ENCODE measurements at places on chromosomes 7 and 10. TPM values are rescaled to one million over a fixed set of nuclear protein-coding genes. Genes with fewer than 3 reads are reported as not detected.

DNA sequence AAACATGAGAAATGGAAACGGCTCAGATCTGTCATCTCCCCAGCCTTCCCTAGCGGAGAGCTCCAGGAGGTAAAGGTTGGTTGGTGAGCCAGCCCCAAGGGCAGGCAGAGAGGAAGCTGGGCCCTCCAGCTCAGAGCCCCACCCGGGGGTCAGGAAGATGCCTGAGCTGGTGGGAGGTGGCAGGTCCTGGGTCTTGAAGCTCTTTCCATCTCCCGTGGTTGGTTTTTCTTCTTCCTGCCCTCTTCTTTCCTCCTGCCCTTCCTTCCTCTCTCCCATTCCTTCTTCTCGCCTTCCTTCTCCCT is 384.2 kb upstream of the FOXK1 start:
- no peak overlapping the region for H3K4me3 ChIP-seq
- H3K36me3 ChIP-seq = no peaks in the 10 kb centered on the region
- H3K27ac ChIP-seq = no peak overlapping the region

DNA sequence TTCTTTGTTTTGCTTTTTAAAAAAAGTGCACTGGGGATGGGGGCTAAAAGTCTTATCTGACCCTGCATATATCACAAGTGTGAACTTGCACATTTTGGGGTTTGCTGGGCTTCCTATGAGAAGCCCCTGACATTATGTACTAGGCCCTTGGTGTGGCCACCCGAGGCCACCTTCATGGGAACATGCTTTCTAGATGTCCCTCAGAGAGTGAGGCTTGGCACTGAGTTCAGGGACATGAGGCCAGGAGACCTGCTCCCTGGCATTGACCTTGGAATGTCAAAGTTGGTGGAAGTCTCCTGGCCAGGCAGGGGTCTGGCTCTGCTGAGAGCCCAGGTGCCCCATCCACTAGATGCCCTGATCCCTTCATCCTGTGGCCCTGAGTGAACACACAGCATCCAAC is 536.2 kb downstream of the TCERG1L start:
- H3K4me3 ChIP-seq = no peak overlapping the region
- H3K4me1 ChIP-seq = no peaks in the 10 kb centered on the region
- peaks cover 3% of the 10 kb centered on the region for H3K27me3 ChIP-seq
- no peak overlapping the region for H3K27ac ChIP-seq
- H3K36me3 ChIP-seq = no peaks in the 10 kb centered on the region

DNA sequence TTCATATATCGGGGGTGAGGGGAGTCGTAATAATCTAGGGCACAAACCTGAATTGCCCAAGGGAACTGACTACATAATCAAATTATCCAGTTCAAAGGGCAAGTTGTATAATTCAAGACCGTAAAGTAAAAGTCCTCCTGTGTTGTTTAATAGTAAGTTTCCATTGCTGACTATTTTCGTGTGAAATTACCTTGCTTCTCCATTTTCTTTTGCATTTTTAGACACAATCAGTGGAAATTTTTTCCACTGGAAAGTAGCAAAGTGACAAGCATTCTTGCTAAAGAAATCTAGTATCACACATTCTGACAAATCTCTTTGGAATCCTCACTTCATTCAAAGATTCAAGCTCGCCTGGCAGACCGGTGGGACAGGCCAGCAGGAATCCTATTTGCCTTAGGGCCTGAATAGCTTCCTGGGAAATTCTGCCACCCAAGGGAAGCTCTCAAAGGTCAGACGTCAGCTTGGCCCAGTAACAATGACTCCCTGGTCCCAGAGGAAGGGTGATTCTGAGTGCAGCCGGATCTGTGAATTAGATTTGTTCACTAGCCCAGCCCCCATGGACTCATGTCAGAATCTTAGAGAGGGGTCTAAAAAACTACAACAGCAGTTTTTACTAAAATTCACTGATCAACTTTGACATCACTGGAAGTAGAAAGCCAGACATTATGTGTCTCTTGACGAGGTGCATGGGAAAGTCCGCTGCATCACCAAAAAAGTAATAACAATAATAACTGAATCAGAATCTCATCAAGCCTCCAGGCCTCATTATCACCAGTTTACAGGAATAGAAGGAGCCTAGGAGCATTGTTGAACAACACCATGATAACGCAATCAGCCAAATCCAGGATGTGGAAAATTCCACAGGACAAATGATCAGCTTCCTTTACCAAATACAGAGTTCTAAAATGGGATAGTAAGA is 161.0 kb downstream of the SKIDA1 start:
- H3K4me3 ChIP-seq = no peak overlapping the region
- DNase-seq = no peak
- H3K4me1 ChIP-seq = peaks cover 32% of the 10 kb centered on the region
- no peaks in the 10 kb centered on the region for H3K36me3 ChIP-seq

GRCh38 chr7:115124409-115124939 is 202.6 kb downstream of the MDFIC start:
- no peak overlapping the region for H3K4me3 ChIP-seq
- no peak overlapping the region for H3K27ac ChIP-seq
- no peaks in the 10 kb centered on the region for H3K4me1 ChIP-seq
- no peaks in the 10 kb centered on the region for H3K27me3 ChIP-seq
- H3K36me3 ChIP-seq = no peaks in the 10 kb centered on the region
- DNase-seq = no peak

GRCh38 chr10:110843031-110843430 is 28.7 kb upstream of the PDCD4 start:
- no peaks in the 10 kb centered on the region for H3K27me3 ChIP-seq
- DNase-seq = no peak
- H3K36me3 ChIP-seq = no peaks in the 10 kb centered on the region
- H3K27ac ChIP-seq = peak overlapping the region; percentile 71
- peaks cover 35% of the 10 kb centered on the region for H3K4me1 ChIP-seq

- no peaks in the 10 kb centered on the region for H3K27me3 ChIP-seq
- no peaks in the 10 kb centered on the region for H3K36me3 ChIP-seq
- H3K27ac ChIP-seq = no peak overlapping the region
- H3K4me1 ChIP-seq = no peaks in the 10 kb centered on the region
- DNase-seq = no peak
Observed at GRCh38 chr10:89785095-89785494, 83.7 kb downstream of the KIF20B start.

GRCh38 chr7:28473571-28474281 is 61.4 kb downstream of the CREB5 start:
- no peaks in the 10 kb centered on the region for H3K4me1 ChIP-seq
- H3K4me3 ChIP-seq = no peak overlapping the region
- no peaks in the 10 kb centered on the region for H3K27me3 ChIP-seq
- H3K27ac ChIP-seq = peak overlapping the region; percentile 74

DNA sequence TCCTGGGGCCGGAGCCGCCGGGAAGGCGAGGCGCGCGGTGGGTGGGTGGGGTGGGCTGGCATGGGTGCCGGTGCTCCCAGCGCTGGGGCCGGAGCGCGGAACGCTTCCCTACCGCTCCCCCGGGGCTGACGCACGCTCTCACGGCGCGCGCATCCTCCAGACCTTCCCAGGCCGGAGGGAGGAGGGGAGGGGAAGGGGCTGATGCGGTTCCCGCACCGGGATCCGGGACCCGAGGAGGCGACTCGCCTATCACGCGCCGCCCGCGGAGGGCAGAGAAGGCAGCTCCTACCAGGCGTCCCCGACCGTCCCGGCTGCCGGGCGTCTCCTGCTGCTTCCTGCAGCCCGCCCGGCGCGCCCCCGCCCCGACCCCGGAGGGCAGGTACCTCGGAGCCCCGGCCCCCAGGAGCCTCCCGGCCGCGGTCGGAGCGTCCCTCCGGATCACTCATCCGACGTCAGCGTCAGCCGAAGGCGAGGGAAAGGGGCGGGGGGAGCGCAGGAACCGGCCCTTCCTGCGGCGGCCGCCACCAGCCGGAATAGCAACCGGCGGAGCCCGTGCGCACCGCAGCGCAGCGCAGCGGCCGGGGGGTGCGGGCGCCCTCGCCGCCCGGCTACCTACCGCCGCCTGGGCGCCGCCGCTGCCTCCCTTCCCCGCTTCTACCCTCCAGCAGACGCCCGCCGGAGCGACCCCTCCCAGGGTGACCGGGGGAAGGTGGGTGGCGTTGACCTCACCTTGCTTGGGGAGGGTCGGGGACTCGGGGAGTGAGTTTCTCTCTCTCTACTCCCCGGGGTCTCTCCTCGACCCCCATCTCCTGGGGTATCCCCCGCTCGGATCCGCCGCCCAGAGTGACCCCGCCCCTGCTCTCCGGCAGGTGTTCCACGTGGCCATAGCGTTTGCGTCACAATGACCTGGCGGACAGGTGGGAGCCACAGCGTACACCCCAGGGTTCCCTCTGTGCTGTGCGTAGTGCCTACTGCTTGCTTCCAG is at the start of gene ICA1:
TSS of gene ICA1 (minus strand) at position 457 of the 985 bp plus-strand sequence. CDS start 26,241 bp downstream, outside the sequence.
- H3K4me1 ChIP-seq = peaks cover 7% of the 10 kb centered on the region
- DNase-seq = no peak
- H3K27me3 ChIP-seq = no peaks in the 10 kb centered on the region
- peak within 1 kb of the TSS; percentile 70 for H3K4me3 ChIP-seq

DNA sequence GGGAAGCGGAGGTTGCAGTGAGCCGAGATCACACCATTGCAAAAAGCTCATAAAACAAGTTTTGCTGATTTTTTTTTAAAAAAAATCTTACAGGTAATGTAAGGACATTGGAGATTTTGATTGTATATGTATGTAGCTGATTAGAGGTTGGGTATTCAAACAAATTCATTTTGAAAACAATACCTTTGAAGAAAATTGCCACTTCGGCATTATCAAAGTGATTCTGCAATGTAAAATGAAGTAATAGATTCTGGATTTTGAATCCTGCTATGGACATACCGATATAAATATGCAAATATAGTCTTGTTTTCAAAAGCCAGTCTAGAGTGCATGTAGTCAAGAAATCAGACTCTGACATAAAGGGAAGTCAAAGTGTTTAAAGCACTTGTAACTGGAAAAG is 12.4 kb upstream of the IGF2BP3 start:
- H3K4me1 ChIP-seq = no peaks in the 10 kb centered on the region
- H3K36me3 ChIP-seq = no peaks in the 10 kb centered on the region
- DNase-seq = no peak
- no peak overlapping the region for H3K27ac ChIP-seq
- H3K4me3 ChIP-seq = no peak overlapping the region
- H3K27me3 ChIP-seq = peaks cover 35% of the 10 kb centered on the region

GRCh38 chr7:50939021-50939420 is 156.3 kb upstream of the GRB10 start:
- H3K36me3 ChIP-seq = no peaks in the 10 kb centered on the region
- no peaks in the 10 kb centered on the region for H3K27me3 ChIP-seq
- H3K27ac ChIP-seq = no peak overlapping the region
- no peaks in the 10 kb centered on the region for H3K4me1 ChIP-seq
- no peak for DNase-seq
- no peak overlapping the region for H3K4me3 ChIP-seq

- no peaks in the 10 kb centered on the region for H3K27me3 ChIP-seq
- H3K27ac ChIP-seq = no peak overlapping the region
- no peaks in the 10 kb centered on the region for H3K36me3 ChIP-seq
- no peaks in the 10 kb centered on the region for H3K4me1 ChIP-seq
- DNase-seq = no peak
Observed at GRCh38 chr7:42763137-42763551, 148.7 kb downstream of the C7orf25 start.

DNA sequence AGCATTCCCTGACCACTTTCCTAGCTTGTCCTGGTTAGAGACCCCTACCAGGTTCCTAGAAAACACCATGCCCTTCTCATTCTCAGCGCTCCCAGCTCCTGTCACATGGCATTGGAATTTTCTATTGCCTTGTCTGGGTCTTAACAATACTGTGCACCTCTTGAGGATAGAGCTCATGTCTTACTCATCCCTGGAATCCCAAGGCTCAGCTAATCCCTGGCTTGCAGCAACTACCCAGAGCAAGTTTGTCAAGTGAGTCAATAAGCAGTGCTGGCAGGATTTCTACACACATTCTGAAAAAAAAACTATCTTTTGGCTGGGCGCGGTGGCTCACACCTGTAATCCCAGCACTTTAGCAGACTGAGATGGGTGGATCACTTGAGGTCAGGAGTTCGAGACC is 11.7 kb upstream of the PRDX3 start:
- DNase-seq = no peak
- no peak overlapping the region for H3K27ac ChIP-seq
- H3K27me3 ChIP-seq = no peaks in the 10 kb centered on the region
- H3K36me3 ChIP-seq = no peaks in the 10 kb centered on the region
- H3K4me3 ChIP-seq = no peak overlapping the region
- H3K4me1 ChIP-seq = no peaks in the 10 kb centered on the region

- H3K36me3 ChIP-seq = no peaks in the 10 kb centered on the region
- DNase-seq = no peak
- H3K4me1 ChIP-seq = no peaks in the 10 kb centered on the region
- peak overlapping the region; percentile 37 for H3K27ac ChIP-seq
Observed at GRCh38 chr7:65251851-65252620, 121.6 kb upstream of the ZNF92 start.

GRCh38 chr10:77711683-77712049 is 74.1 kb upstream of the KCNMA1 start:
- H3K4me3 ChIP-seq = no peak overlapping the region
- H3K4me1 ChIP-seq = peaks cover 8% of the 10 kb centered on the region
- H3K36me3 ChIP-seq = no peaks in the 10 kb centered on the region
- DNase-seq = no peak
- H3K27ac ChIP-seq = no peak overlapping the region

The CYP3A5 gene
- 3.9 TPM for total RNA-seq

The BHLHA15 gene
- not detected for total RNA-seq

The C10orf67 gene
- total RNA-seq = 0.30 TPM

The BMPER gene
- total RNA-seq = 3.6 TPM

The CYP2C19 gene
- not detected for total RNA-seq

The TMEM196 gene
- not detected for total RNA-seq

The WIPF3 gene
- 2.4 TPM for total RNA-seq

The ITIH5 gene
- total RNA-seq = 25.3 TPM

The LLCFC1 gene
- total RNA-seq = not detected

The KLF14 gene
- 0.22 TPM for total RNA-seq

Data from tibial nerve (tissue), 4 donors.